ENCODE measurements at places on chromosomes 16 and 17. TPM values are rescaled to one million over a fixed set of nuclear protein-coding genes. Genes with fewer than 3 reads are reported as not detected.

The KRTAP2-3 gene
- total RNA-seq, result not detected

The FLII gene
- 272 TPM for total RNA-seq

The SDR42E1 gene
- not detected for total RNA-seq

The HP gene
- total RNA-seq, result not detected

The SMTNL2 gene
- not detected for total RNA-seq

The MEIOB gene
- total RNA-seq, result not detected

The TAC4 gene
- total RNA-seq, result not detected

The FOXO3B gene
- 2.6 TPM for total RNA-seq

The KRTAP4-3 gene
- total RNA-seq, result not detected
